Amniotic epithelial cell (primary cell): ENCODE measurements at places on chromosomes 2 and 18.

DNA sequence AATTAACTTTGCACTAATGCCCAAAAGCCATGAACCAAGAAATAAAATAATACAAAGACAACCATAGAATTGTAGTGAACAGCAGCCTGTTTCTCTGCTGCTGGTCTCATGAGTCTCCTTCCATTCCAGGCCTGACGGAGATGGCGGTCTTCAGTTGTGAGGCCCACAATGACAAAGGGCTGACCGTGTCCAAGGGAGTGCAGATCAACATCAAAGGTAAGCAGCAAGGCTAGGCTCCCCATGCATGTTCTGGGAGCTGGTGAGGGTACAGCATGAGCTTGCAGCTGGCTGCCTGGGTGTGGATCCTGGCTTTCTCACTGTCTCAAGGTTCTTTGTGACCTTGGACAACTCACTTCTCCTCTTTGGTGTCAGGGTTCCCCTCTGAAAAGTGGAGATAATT is 66.7 kb downstream of the MERTK start:
- no peak for DNase-seq

GRCh38 chr18:65620076-65620696 is 130.6 kb upstream of the CDH7 start:
- DNase-seq: no peak

DNA sequence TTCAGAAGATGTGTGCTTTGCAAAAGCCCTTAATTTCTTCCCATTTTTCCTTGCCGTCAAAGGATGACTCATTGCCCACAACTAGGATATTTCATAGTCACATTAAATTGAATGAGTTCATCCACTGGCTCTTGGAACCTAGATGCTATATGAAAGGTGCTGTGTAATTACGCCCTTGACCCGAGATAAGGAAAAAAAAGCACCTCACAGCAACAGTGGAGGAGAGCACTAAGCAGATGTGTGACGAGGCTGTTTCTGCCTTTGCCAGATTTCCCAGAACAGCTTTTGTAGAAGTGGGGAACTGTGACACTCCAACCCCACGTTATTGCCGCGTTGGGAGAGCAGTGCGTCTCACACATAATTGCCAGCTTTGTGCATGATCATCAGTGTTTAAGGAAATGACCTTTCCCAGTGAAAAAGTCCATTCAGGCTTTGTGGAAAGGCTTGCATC is 33.3 kb upstream of the TMEM87B start:
- peak; percentile 63 for DNase-seq

DNA sequence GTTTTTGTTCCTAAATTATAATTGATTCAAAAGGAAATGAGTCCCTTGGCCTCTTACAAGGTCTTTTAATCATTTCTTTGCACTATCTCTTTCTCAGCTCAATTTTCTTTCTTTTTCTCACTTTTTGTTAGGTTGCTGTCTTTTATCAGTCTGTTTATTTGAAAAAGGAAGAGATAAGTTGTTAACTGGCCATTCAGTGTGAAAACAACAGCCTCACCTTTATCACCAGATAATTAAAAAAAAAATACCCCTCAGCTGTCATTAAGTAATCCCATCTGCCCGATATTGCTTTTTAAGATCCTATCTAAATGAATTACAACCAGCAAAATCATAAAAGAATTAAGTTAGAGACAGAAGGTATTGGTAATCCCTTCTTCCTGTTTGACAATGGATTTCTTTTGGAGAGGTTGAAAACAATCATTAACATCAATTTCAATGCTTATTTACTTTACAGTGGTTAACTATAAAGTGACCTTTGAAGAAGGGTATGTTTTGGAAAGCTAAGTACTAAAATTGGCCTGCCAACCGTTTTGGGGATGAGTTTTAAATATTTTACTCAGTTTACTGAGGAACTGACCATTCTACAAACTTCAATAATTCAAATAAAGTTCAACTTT is 104.9 kb downstream of the TGIF1 start:
- no peak for DNase-seq

DNA sequence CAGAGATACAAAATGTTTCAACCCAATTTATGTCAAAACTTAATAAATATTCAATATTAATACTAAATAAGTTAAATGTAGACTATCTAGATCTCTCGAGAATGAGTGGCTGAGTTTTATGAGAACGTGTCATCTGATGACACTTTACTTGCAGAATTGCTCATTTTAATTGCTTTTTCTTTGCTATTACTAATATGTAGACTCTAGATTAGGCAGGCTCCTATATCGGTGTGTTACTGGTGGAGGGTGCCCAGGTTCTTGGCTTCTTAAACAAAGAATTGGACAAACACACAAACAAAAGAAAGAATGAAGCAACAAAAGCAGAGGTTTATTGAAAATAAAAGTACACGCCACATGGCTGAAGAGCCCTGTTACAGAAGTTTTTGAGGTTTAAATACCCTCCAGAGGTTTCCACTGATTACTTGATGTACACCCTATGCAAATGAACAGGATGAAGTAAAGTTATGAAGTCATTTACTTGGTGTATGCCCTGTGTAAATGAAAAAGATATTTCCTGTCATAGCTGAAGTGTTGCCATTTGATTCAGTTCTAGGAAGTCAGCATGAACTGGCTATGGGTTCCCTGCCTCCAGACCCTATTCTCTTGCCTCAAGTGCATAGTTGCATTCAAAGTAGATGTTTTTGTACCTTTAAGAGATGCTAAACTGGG is 122.9 kb upstream of the ITGA4 start:
- no peak for DNase-seq

DNA sequence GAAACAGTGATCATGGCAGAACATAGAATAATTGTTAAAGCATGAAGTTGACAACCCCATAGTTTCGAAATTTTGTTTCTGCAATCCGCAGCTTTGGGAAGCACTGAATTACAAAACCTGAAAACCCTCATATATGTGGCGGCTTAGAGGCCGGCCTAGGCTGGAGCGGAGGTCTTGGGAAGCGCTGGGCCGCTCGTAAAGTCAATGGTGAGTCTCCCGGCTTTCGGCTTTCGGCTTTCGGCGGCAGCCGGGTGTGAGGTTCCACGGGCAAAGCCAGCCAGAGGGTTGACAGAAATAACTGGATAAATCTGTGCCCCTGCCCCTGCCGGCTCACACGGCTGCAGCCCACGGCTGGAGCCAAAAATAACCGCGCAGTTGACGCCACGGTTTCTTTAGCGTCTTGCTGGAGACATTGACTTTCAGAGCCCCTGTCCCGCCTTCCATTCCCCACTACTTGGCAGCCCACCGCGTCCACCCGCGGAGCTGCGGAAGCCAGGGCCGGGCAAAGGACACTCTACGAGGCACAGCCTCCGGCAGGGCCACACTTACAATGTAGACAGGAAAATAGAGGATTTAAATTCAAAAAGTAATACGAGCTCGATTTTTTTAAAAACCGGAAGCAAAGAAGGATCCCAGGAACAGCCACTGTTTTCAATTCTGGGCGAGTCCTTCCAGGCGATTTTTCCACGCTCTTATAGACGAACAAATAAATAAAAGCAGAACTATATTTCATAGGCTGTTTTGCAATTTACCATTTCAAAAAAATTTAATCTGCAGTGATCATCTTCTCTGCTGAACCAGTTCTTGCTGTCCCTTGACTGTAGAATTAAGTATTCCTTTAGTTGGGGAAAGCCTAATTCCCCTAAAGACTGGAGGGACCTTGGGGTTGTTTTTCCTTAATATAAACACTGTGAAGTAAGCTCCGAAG is 28.3 kb upstream of the ATP6V1B1 start:
- DNase-seq: peak; percentile 23

DNA sequence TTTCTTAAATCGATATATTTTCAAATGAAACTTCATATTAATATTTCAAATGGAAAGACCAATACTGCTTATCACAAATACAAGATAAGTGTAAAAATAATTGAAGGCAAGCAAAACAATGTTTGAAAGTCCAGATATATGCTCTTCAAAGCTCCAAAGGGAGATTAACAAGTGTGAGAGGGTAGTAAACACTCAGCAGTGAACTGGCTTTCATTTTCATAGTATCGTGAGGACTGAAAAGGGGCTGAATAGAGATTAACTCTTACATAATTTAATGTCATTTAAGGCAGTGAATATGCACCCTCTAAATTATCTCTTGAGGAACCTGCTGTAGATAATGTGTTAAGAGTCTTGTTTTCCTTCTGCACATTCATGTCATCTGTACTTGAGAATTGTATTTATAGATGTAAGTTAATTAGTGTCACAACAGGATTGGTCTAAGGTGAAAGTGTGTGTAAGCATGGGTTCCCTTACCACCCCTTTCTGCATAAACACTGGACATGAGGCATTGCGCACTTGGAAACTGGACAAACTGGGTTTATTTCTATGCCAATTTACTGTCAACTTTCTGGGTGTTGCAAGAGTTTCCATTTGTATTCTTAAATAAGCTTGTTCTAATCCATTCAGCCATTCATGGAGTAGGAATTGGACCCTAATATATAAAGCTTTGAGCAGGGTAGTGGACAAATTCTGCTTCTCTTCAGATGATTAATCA is 76.7 kb upstream of the SESTD1 start:
- DNase-seq: no peak

DNA sequence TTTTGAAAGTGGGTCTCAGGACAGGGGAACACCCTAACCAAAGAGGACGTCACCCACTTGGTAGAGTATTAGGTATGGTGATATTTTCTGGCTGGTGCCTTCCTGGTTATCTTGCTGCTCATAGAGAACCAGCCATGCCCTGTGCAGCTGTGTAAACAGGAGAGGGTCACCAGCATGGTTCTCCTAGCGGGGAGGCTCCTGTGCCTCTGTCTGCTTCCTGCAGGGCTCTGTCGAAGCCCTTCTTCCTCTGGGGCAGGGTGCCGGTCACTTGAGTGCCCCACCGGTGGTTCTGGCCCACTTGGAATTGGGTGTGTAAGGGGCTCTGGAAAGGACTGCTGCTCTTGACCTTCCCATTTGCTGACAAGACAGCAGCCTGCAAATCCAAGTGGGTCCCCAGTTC is 131.6 kb upstream of the MSH6 start:
- no peak for DNase-seq

DNA sequence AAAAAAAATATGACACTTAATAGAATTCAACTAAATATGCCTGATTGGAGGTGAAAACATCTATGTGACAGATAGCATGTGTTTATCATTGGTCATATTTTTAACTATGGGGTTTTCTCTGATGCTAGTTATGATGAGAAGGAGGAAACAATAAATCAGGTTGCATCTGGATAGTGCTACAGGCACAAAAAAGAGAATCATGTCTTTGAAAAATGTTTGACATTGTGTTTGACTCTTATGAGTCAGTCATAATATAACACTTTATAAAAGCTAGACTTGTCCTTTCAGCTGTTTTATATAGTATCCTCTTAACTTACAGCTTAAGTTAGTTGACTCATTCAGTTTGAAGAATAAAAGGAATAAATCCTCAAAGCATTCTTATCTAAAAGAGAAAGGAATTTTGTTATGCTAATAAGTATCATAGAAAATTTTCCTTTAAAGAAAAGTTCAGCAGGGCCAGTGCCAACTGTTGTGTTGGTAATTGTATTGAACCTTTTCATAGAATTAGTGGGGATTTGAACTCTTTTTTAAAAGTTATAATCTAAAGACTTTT is 78.4 kb upstream of the UBXN4 start:
- DNase-seq: peak; percentile 65

DNA sequence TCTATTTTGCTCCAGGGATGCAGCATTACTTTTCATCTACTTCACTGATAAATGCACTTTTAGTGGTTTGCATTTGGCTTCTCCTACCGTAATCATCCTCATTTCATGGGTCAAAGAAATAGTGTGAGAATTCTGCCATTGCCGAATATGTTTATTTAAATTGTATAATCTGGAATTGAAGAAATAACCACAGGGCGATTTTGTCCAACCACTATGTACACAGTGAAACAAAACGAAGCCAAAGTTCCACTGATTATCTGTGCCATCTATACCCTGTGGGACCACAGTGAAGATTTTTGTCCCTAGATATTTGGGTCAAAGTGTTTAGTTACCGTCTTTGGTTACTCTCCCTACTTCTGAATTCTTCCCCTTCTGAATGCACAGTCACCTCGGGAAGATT is 888.6 kb upstream of the NRXN1 start:
- no peak for DNase-seq

GRCh38 chr2:240982821-240983281 is 15.6 kb upstream of the SNED1 start:
- no peak for DNase-seq

- peak; percentile 61 for DNase-seq
Measured at GRCh38 chr2:37809931-37810570, 115.0 kb upstream of the RMDN2 start.

- DNase-seq: no peak
Measured at GRCh38 chr2:217363470-217363869, 503.6 kb upstream of the TNP1 start.

DNA sequence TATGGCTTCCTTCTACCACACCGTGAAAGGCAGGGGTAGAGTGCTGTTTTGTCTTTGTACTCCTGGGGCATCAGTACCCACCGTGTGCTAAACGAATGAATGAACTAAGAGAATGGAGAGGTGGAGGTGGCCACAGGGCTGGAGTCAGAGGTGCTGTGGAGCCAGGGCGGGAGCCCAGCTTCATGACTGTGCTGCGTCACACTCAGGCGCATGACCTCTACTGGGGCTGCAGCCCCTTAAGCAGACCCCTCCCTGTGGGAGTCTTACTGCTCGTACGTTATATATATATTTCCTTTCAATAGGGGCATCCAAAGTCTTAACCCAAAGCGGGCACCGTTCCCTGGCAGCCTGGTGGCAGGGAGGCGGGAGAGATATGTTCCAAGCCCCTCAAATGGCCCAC is 18.0 kb upstream of the LBH start:
- DNase-seq: no peak

GRCh38 chr2:128549094-128549493 is 230.4 kb upstream of the HS6ST1 start:
- DNase-seq: no peak

GRCh38 chr18:80253871-80254492 is 6.7 kb upstream of the PARD6G start:
- DNase-seq: no peak

DNA sequence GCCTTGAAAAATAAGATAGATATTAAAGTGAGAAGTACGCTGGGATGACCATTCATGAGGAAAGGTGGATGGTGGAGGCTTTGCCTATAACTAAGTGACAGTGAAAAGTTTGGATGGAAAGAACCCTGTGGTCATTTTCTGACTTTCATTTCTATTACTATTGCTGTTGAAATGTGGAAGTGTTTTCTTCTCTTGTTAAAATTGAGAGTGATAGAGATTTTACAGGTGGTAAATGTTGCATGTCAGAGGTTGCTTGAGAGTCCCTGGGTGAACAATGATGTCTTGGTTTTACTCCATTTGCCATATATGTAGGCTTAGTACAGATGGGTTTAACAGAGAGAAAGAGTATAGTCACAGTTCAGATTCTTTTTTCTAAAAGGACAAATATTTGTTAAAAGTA is 18.4 kb downstream of the NCOA1 start:
- DNase-seq: no peak

DNA sequence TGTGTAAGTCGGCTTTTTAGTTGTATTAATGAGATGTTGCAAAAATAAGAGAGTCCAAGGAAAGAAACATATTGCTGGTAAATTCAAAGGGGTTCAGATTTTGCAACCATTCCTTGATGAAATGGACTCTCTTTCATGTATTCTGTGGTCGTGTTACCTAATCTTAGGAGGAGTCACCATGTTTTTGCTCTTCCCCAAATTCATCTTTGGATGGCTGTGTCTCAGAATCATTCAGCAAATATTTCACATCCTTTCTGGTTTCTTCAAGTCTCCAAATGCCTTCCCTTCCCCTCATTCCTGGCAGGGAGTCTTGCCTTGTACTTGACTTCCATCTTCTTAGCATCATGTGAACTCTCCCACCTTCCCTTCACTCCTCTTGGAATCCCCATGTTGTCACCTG is 66.1 kb downstream of the PTPRM start:
- DNase-seq: peak; percentile 52
